HCT116 (cell line): ENCODE measurements at places on chromosomes 11 and 22.

DNA sequence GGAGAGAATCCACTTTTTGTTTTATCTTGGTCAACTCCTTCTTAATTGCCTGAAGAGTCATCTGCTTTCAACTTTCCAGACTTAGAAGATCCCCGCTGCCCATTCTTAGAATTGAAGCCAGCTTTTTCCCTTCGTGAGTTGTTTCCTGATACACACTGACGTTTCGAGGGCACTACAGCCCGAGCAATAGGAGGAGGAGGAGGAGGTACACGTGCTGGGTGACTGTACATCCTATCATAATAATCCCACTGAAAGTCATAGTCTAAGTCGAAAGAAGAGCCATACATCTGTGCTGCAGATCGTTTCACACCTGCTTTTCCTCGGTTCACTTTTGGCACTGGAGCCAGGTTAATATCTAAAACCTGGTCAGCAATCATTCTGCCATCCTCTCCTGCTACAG lies 606.1 kb downstream of the DLG2 start:
- no peak overlapping the region for H3K27ac ChIP-seq
- no peak for DNase-seq
- H3K4me3 ChIP-seq: no peak overlapping the region
- no peaks in the 10 kb centered on the region for H3K4me1 ChIP-seq
- peaks cover 22% of the 10 kb centered on the region; the same call in 1 of the 2 replicates for H3K27me3 ChIP-seq

DNA sequence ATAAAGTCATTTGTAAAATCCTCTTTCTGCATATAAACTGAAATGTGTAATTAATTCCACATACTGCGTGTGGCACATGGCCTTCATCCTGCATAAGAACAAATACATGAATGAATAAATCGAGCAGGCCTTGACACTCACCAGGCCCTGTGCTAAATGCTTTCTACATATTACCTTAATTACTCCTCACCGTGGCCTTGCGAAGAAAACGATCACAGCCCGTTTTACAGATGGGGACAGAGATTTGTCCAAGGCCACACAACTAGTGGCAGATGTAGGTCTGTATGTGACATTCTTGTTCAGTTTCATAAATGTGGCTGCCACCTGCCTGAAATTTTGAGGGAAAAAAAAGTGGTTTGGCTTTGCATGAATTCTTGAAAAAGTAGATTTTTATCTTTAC lies 5.8 kb upstream of the CCND1 start:
- no peaks in the 10 kb centered on the region for H3K27me3 ChIP-seq
- DNase-seq: no peak
- H3K27ac ChIP-seq: no peak overlapping the region
- H3K4me3 ChIP-seq: no peak overlapping the region

GRCh38 chr11:76700177-76701100 lies 29.9 kb upstream of the LRRC32 start:
- peak; percentile 79 for DNase-seq
- peak overlapping the region; percentile 6 for H3K4me3 ChIP-seq
- peak overlapping the region; percentile 68 for H3K27ac ChIP-seq
- no peaks in the 10 kb centered on the region for H3K36me3 ChIP-seq
- H3K4me1 ChIP-seq: peaks cover 54% of the 10 kb centered on the region

DNA sequence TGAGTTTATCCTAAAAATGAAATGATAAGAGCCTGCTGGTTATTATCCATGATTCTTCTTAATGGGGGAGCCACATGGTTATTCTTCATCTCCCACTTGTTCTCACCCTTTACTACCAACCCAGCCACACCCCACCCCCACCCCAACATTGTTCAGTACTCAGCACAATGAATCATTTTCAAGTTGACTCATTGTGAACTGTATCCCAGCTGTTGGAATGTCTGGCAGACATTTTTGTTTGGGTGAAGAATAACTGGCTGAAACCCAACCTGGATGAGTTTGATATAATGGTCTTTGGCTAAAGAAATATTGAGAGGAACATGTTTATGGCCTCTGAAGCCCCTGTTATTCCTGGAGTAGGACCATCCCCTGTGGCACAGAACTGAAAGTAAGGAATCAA lies 136.2 kb downstream of the ELP4 start:
- H3K27ac ChIP-seq: no peak overlapping the region
- no peaks in the 10 kb centered on the region for H3K36me3 ChIP-seq
- peak; percentile 33 for DNase-seq
- H3K4me1 ChIP-seq: peaks cover 13% of the 10 kb centered on the region
- H3K27me3 ChIP-seq: no peaks in the 10 kb centered on the region
- no peak overlapping the region for H3K4me3 ChIP-seq

- no peaks in the 10 kb centered on the region for H3K36me3 ChIP-seq
- no peak overlapping the region for H3K4me3 ChIP-seq
- H3K27me3 ChIP-seq: no peaks in the 10 kb centered on the region
- DNase-seq: peak; percentile 75
Measured at GRCh38 chr22:47192651-47193437, 430.4 kb downstream of the TBC1D22A start.

- H3K4me3 ChIP-seq: no peak overlapping the region
- DNase-seq: no peak
- H3K4me1 ChIP-seq: peaks cover 6% of the 10 kb centered on the region
Measured at GRCh38 chr11:61091373-61092279, 10.7 kb upstream of the CD5 start.

DNA sequence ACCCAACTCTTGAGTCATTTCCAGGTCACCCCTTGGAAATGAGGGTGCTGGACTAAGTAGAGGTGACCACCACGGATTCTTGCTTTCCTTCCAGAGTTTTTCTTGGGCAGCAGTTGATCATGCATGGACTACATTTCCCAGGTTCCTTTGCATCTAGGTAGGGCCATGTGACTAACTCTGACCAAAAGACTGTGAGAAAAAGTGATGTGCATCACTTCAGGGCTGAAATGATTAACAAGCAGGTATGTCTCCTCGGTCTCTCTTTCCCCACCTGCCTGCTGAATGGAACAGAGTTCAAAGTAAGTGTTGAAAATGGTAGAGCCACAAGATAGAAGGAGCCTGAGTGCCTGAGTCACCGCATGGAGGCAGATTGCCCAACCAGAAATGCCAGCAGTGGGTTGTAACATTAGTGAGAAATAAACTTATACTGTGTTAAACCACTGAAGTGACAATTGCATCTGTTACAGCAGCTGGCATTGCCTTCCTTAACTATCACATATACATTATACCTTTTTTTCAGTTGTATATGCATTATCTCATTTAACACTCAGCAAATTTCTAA lies 113.5 kb downstream of the MN1 start:
- H3K27me3 ChIP-seq: no peaks in the 10 kb centered on the region
- H3K27ac ChIP-seq: no peak overlapping the region
- no peak overlapping the region for H3K4me3 ChIP-seq
- peaks cover 14% of the 10 kb centered on the region for H3K4me1 ChIP-seq
- no peaks in the 10 kb centered on the region for H3K36me3 ChIP-seq

DNA sequence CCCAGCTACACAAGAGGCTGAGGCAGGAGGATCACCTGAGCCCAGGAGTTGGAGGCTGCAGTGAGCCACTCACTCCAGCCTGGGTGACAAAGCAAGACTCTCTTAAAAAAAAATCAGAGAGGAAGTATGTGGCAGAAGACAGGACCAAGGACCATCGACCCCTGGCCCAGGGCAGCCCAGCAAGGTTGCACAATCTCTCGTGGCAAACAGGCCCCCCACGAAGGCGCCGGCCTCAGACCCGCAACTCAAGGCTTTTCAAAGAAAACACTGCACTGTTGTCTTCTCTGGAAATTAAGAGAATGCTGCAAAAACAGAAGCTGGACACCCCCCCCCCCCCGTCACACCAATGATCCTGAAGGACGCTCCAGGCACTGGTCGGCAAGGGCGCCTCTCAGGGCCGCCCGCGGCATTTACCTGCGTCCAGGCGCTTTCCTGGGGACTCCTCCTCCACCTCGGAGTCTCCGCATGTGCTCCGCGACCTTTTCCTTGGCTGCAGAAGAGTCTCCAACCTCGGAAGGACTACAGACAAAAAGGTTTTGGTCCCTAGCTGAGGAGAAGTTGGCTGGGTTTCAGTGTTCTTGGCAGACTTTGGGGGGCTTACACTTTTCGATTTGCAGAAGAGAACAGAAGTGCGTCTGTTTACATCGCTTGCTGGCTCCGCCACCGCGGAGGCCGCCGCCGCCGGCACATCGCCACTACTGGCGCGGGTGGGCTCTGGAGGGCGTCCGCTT lies 40.5 kb downstream of the BRD1 start:
- DNase-seq: no peak
- H3K4me1 ChIP-seq: no peaks in the 10 kb centered on the region
- no peak overlapping the region for H3K4me3 ChIP-seq
- peaks cover 16% of the 10 kb centered on the region; the same call in 1 of the 2 replicates for H3K36me3 ChIP-seq

DNA sequence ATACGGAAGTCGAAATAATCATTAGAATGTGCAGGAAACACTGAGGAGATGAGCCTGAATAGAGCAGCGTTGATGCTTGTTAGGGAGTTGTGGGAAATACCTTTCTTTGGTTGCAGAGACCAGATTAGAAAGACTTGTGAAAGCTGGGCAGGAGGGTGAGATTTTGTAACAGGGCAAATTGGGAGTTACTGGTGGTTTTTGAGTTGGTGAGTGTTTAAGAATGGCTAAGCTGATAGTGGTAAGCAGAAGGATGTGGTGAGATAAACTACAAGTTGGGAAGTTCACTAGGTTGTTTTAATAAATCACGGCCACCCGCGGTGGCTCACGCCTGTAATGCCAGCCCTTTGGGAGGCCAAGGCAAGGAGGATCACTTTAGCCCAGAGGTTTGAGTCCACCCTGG lies 34.4 kb downstream of the MCAM start:
- no peaks in the 10 kb centered on the region; the same call in 1 of the 2 replicates for H3K4me1 ChIP-seq
- DNase-seq: no peak
- H3K27me3 ChIP-seq: no peaks in the 10 kb centered on the region
- H3K36me3 ChIP-seq: peaks cover 23% of the 10 kb centered on the region

DNA sequence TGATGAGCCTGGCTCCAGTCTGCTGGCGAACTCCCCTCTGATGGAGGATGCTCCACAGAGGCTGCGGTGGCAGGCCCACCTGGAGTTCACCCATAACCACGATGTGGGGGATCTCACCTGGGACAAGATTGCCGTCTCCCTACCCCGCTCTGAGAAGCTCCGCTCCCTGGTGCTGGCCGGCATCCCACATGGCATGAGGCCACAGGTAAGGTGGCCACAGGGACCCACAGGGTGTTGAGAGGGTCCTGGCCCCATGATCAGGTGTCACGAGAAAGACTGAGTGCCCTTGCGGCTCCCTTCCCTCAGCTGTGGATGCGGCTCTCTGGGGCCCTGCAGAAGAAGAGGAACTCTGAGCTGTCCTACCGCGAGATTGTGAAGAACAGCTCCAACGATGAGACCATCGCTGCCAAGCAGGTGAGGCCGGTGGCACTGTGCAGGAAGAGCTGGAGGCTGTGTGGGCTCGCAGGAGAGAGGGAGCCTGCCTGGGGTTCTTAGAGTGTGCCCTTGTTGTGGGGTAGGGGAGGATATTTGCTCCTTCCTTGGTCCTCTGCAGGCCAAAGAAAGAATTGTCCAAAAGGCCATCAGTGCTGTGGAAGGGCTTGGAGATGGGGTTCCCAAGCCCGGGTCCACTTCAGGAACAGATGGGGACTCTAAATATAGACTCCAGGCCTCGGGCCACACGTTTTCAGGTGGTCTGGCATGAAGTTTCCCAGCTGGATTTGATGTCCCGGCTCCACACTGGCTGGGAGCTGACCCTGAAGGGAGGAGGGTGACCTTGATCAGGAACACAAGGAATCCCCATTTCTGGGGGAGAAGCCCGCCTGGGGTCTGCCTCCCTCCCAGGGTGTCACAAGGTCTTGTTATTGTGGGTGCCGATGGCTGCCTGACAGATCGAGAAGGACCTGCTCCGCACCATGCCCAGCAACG lies 34.1 kb downstream of the SGSM3 start:
- H3K4me3 ChIP-seq: no peak overlapping the region
- H3K36me3 ChIP-seq: peaks cover 13% of the 10 kb centered on the region
- H3K4me1 ChIP-seq: no peaks in the 10 kb centered on the region
- no peak for DNase-seq

- no peak overlapping the region for H3K4me3 ChIP-seq
- DNase-seq: no peak
- H3K36me3 ChIP-seq: no peaks in the 10 kb centered on the region
- H3K27me3 ChIP-seq: no peaks in the 10 kb centered on the region
- H3K4me1 ChIP-seq: peaks cover 40% of the 10 kb centered on the region
Measured at GRCh38 chr22:45306139-45306538, 3.6 kb upstream of the FAM118A start.

DNA sequence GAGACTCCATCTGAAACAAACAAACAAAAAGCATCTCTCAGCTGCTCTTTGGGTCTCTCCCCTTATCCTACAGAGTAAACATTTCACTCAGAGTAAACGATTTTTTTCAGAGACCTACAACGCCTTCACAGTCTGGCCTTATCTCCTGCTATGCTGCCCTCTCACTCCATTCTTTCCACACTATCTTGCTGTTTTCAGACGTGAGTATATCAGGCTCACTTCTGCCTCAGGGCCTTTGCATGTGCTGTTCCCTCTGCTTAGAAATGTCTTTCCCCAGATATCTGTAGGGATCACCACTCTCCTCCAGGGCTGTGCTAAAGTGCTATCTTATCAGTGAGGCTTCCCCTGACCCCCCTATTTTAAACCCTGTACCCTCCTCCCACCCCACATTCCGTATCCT lies 6.5 kb downstream of the RIBC2 start:
- no peak overlapping the region for H3K4me3 ChIP-seq
- H3K36me3 ChIP-seq: no peaks in the 10 kb centered on the region
- no peak overlapping the region for H3K27ac ChIP-seq
- H3K4me1 ChIP-seq: no peaks in the 10 kb centered on the region

- H3K27me3 ChIP-seq: no peaks in the 10 kb centered on the region
- DNase-seq: no peak
- peaks cover 3% of the 10 kb centered on the region for H3K36me3 ChIP-seq
- H3K4me3 ChIP-seq: no peak overlapping the region
Measured at GRCh38 chr11:66331542-66332370, 4.5 kb downstream of the RIN1 start.

DNA sequence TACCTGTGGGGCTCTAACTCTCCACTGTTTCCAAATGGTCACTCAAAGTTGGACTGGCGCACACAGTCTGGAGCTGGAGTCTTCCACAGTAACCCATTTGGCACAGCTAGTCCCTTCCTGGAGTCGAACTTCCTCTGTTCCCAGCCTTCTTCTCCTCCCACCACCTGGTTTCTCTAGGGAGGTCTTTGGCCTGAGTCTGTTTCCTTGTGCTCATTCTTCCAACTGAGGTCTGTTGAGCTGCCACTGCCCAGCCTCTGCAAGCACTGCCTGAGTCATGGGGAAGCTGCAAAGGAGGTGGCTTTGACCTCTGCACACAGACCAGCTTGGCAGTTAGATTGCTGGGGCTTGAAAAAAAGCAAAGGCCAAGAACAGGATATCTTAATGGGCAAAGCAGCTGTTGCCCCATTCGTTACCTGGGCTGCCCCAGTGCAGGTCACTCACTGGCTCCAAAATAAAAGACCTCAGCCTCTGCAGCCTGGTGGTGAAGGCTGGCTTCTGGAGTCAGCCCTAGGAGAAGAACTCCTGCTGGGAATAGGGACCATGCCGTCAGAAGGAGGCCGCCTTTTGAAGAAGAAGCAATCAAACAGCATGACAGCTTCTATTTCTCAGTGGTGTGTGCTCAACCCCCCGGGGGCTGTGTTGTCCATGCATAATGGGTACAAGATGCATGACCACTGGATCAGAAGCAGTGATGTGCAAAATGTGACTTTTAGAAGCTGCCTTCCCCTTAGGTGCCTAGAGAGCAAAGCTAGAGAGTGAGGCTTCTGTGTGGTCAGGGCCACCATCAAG lies 3.0 kb downstream of the ADAMTS15 start:
- H3K27ac ChIP-seq: no peak overlapping the region
- H3K4me1 ChIP-seq: peaks cover 11% of the 10 kb centered on the region
- DNase-seq: no peak
- H3K4me3 ChIP-seq: no peak overlapping the region
- H3K27me3 ChIP-seq: no peaks in the 10 kb centered on the region
